ENCODE measurements at places on chromosomes 16 and 17.

DNA sequence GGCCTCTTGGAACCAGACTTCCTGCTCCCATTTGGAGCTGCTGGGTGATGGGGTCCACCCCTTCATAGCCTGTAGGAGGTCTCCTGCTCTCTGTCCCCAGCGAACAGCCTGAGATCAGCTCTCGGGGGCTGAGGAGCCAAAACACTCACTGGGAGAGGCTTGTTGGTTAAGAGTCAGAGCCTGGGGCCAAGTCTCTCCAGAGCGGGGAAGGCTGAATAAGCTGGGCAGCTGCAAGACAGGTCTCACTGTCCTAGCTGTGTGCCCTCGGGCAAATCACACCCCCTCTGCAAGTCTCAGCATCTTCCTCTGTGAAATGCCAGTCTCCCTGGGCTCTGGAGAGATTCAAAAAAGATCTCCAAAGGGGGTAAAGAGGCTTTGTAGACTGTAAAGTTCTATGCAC, 174.6 kb downstream of the WSCD1 start:
- no peak for DNase-seq

DNA sequence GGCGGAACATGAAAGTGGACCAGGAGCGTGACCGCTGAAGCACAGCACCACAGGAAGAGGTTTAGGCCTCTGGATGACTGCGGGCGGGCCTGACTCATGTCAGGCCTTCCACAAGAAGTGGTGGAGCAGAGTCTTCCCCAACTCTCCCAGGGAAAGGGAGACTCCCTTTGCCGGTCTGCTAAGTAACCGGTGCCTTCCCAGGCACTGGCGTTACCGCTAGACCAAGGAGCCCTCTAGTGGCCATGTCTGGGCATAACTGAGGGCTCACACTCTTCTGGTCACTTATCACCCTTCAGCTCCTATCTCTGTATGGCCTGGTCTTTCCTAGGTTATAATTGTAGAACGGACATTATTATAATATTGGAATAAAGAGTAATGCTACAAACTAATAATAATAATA, 1931.9 kb downstream of the TP53TG3F start:
- DNase-seq, result peak; percentile 9

DNA sequence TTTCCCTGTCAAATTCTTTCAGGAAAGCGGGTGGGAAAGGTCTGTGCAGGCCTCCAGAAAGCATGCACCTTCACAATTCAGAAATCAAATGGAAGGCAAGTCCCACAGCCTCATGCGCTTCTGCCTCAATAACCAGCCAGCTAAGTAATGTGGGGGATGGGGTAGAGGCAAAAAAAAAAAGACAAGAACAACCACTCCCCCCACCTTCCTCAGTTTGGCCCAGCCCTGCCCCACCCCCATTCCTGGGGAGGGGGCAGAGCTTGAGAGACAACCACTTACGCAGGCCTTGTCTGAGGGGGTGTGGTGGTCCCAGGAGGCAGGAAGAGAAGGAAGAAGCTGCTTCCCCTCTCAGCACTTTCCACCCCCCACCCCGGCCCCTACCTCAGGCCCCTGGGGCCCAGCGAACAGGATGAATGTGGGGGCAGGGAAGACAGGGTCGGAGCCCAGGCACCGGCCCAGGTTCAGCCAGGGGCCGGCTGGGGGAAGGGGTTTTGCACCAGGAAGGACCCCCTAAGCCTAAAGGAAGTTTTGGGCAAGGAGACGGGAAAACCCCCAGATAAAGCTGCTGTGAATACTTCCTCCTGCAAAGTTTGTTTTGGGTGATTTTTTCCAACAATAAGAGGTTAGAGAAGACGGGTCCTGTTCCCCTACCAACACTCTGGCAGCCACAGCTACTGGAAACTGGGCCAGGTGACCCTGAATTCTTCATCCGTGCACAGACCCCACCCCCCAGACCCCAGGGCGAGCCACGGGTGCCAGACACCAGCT, 1.2 kb downstream of the JUP start:
- DNase-seq, result no peak

GRCh38 chr17:38459567-38459966, 31.3 kb downstream of the ARHGAP23 start:
- DNase-seq, result no peak

- DNase-seq, result no peak
Measured at GRCh38 chr16:55433030-55433429, 46.0 kb upstream of the MMP2 start.

DNA sequence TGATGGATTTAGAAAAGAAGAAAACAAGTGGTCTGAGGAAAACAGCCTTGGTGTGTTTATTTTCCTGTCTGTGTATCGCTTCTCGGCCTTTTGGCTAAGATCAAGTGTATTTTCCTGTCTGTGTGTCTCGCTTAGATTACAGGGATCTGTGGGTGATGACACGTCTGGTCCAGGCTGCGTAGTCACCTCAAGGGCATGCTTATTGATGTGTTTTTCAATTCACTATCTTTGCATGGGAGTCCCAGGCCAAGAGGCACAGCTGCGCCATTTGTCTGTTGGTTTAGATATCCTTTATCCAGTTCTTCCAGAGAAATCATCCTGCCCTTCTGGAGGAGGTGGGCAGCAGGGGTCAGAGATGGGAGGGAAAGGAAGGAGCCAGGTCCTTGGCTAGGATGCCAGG, 47.1 kb upstream of the STH start:
- DNase-seq, result no peak

- no peak for DNase-seq
Measured at GRCh38 chr17:7993972-7994589, 8.3 kb upstream of the GUCY2D start.

- DNase-seq, result no peak
Measured at GRCh38 chr17:55545806-55546205, 34.6 kb upstream of the SMIM36 start.

GRCh38 chr17:76940295-76940694, 72.1 kb downstream of the MGAT5B start:
- DNase-seq, result no peak

DNA sequence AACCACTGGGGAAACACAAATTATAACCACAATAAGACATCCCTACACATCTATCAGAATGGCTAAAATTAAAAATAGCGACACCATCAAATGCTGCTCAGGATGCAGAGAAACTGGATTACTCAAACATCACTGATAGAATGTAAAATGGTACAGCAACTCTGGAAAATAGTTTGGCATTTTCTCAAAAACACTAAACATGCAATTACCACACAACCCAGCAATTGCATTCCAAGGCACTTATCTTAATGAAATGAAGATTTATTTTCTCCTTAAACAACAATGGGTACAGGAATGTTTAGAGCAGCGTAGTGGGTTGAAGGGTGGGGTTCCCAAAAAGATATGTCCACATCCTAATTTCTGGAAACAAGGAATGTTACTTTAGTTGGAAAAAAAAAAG, 309.0 kb upstream of the PMFBP1 start:
- DNase-seq, result no peak

DNA sequence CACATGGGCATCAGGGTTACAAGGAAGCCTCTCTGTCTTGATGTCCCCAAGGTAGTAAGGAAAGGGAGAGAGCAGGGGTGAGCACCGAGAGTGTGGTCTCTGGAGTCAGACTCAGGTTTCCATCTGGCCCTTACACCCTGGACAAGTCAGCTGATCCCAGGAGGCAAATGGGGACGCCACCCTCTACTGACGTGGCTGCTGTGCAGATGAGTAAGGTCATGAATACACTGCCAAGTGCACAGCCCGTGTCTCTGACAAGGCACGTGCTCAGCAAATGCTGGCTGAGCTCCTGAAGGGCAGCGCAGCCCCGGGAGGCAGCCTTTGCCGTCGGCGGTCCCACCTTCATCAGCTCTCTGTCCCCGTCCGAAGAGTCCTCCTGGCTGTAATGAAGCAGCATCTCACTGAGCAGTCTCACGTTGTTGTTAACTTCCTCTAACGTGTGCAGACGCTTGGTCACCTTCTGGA, 19.4 kb downstream of the GGA3 start:
- DNase-seq, result peak; percentile 53

DNA sequence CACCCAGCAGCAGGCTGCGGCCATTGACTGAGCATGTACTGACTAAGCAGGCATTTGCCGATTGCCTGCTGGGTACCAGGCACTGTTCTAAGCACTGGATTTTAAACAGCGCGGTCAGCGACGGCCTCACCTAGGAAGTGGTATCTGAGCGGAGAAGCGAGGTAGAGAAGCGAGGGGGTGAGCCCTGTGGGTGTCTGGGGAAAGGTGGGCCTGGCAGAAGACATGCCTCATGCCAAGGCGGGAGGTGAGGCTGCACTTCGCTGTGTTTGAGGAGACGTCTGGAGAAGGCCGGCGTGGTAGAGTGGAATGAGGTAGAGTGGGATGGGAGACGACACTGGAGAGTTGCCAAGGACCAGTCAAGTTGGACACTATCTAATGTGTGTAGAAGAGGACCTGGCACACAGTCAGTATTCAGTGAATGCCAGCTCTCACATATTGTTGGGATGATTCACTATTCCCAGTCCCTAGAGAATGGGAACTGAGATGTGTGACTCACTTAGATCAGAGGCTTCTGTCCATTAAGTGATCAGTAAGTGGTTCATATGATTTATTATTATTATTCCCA, 14.4 kb downstream of the SYCE1L start:
- DNase-seq, result peak; percentile 80

DNA sequence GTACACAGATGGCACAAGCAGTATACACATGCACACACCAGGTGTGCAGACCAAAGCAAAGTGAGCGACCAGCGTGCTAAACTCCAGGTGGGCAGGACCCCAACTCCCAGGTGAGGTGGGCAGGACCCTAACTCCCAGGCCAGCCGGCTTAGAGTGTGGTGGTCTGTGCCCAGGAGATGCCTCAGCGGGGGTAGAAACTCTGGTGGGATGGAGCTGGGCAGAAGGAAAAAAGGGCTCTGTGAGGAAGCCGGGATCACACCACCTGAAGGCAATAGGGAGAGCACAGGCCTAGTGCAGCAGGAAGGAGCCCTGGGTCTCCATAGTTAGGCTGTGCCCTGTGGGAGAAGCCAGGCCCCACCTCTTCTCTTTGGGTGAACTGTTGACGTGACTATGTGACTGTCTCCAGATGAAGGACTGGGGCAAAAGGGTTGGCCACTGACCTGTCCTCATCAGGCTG, 1.6 kb upstream of the FOXJ1 start:
- no peak for DNase-seq

DNA sequence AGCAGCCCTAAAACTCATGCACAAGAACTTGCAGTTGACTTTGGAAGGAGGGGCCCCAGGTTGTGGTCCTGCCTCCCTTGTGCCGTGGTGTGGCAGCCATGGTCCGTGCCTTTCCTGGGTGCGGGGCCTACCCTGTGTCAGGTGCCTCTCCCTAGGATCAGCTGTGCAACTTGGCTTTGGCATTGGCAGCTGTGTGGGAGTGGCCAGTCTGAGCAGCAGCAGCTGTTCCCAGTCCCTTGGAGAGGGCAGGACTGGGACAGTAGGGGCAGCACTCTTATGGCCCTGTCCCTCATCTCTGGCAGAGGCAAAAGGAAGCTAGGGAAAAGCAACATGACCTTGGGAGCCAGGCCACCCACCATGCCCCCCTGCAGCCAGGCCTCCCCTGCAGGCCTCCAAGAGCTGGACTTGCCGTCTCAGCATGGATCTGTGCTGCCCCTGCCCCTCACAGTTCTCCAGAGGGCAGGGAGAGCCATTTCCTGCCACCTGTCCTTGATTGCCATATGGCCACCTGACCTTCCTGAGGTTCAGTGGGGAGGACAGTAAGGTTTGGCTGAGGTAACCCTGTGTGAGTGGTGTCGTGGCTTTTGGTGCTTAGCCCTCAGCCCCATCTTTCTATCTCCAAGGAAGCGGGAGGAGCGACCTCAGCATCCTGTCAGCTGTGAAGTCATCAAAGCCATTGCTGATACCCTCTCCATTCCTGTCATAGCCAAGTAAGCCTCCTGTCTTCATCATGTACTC, 15.5 kb upstream of the NFATC3 start:
- no peak for DNase-seq

DNA sequence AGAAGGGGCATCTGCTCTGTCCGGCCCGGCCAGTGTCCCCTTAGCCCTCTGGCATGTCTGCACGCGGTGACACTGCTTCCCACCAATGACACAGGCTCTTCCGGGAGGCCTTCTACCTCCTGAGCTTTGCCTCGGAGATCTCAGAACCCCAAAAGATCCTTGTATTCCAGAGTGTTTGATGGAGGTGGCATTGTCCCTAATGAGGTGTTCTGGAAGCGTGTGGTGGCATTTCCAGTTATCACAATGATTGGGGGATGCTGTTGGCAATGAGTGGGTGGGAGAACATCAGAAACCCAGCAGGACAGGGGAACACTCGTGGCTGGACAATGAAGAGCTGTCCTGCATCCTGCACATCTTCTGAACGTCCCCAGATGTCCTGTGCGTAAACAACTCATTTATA, 198.0 kb downstream of the XYLT1 start:
- no peak for DNase-seq
